ENCODE measurements at places on chromosomes 16 and 17. TPM values are rescaled to one million over a fixed set of nuclear protein-coding genes. Genes with fewer than 3 reads are reported as not detected.

- no peak overlapping the region for H3K4me3 ChIP-seq
- no peaks in the 10 kb centered on the region for H3K27me3 ChIP-seq
- no peaks in the 10 kb centered on the region for H3K36me3 ChIP-seq
- DNase-seq = no peak
- H3K27ac ChIP-seq = no peak overlapping the region
- H3K4me1 ChIP-seq = no peaks in the 10 kb centered on the region
These were observed 235.1 kb downstream of the ZNF423 start for GRCh38 chr16:49620869-49621240.

- H3K27ac ChIP-seq = no peak overlapping the region
- H3K4me1 ChIP-seq = peaks cover 6% of the 10 kb centered on the region
- peaks cover 25% of the 10 kb centered on the region for H3K36me3 ChIP-seq
- H3K27me3 ChIP-seq = peaks cover 5% of the 10 kb centered on the region
These were observed 6.4 kb downstream of the DOC2A start for GRCh38 chr16:30004424-30004776.

DNA sequence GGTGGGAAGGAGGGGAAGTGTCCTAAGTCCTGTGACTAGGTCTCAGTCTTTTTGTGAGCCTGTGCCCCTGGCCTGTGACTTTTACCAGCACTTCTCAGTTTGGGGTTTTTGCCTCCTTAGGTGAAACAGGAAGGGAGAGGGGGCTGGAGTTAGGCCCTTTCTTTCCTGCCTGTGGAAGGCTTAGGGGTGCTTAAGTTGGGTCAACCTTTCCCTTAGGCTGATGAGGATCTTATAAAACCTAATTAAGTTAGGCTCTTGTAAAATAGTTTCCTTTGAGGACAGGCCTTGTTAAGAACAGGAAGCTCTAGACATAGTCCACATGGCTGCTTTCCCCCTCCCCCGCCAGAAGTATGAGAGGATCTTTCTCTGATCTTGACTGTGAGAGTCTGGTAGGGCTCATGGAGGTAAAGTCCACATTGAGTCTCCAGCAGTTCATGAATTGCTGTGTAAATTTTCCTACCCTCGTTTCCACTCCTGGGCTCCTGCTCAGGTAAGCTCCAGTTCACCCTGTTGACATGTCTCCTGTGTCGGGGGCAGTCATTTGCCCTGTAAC, 17.0 kb upstream of the DNASE1 start:
- H3K36me3 ChIP-seq = peaks cover 1% of the 10 kb centered on the region
- H3K27me3 ChIP-seq = no peaks in the 10 kb centered on the region
- H3K27ac ChIP-seq = peak overlapping the region; percentile 83
- peaks cover 16% of the 10 kb centered on the region for H3K4me1 ChIP-seq
- DNase-seq = peak; percentile 78

GRCh38 chr16:83994703-83995102, 26.7 kb downstream of the NECAB2 start:
- H3K4me3 ChIP-seq = no peak overlapping the region
- H3K4me1 ChIP-seq = no peaks in the 10 kb centered on the region
- H3K27ac ChIP-seq = no peak overlapping the region
- DNase-seq = no peak
- peaks cover 8% of the 10 kb centered on the region for H3K27me3 ChIP-seq
- H3K36me3 ChIP-seq = no peaks in the 10 kb centered on the region

- H3K4me1 ChIP-seq = peaks cover 9% of the 10 kb centered on the region
- peaks cover 30% of the 10 kb centered on the region for H3K36me3 ChIP-seq
- H3K27me3 ChIP-seq = no peaks in the 10 kb centered on the region
- no peak overlapping the region for H3K27ac ChIP-seq
- H3K4me3 ChIP-seq = no peak overlapping the region
These were observed 30.9 kb upstream of the DUSP14 start for GRCh38 chr17:37458805-37459204.

DNA sequence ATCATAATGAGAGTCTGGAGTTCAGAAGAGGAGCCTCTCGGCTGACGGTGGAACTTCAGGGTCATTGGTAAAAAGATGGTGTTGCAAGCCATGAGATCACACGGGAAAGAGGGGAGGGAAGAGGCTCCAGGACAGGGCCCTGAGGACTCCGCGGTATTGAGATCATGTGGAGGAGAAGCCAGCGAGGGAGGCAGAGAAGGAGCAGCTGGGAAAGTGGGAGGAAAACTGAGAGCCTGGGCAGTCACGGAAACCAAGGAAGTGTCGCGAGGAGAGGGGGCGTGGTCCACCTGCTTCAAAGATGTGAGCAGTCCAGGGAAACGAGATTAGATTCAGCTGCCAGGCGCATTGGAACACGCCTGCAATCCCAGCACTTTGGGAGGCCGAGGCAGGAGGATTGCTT, 27.7 kb upstream of the SBK1 start:
- H3K27me3 ChIP-seq = peaks cover 21% of the 10 kb centered on the region
- H3K27ac ChIP-seq = no peak overlapping the region
- peaks cover 9% of the 10 kb centered on the region for H3K4me1 ChIP-seq
- no peak for DNase-seq
- H3K4me3 ChIP-seq = no peak overlapping the region

- H3K27ac ChIP-seq = peak overlapping the region; percentile 74
- H3K4me1 ChIP-seq = peaks cover 51% of the 10 kb centered on the region
- no peaks in the 10 kb centered on the region for H3K27me3 ChIP-seq
- peak overlapping the region; percentile 55 for H3K4me3 ChIP-seq
- H3K36me3 ChIP-seq = no peaks in the 10 kb centered on the region
These were observed 30.3 kb downstream of the CDK5R1 start for GRCh38 chr17:32516940-32517701.

DNA sequence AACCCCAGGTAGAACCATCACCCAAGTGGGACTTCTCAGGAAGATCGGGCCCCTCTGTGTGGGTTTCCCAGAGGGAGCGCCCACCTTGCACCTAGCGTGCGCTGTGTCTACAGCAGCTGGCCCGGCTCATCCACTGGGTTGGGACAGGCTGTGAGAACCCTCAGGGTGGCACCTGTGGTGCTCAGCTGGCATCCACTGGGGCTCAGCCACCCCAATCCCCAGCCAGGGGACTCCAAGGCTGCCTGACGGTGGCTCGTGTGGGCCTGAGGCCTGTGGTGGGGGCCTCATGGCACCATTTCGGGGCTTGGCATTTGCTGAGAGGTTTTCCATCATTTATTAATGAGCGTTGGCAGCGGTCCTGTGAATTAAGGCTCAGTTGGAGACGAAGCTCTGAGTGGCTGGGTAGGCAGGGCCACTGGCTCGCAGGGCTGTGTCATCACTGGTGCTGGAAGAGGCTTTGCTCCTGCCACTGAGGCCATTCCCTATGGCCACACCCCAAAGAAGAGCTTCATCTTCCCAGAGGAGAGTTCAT, 28.5 kb downstream of the CACNG4 start:
- no peak overlapping the region for H3K27ac ChIP-seq
- H3K36me3 ChIP-seq = no peaks in the 10 kb centered on the region
- no peaks in the 10 kb centered on the region for H3K4me1 ChIP-seq
- no peak overlapping the region for H3K4me3 ChIP-seq

- H3K36me3 ChIP-seq = peaks cover 12% of the 10 kb centered on the region
- H3K27me3 ChIP-seq = peaks cover 45% of the 10 kb centered on the region
- no peak overlapping the region for H3K4me3 ChIP-seq
- no peaks in the 10 kb centered on the region for H3K4me1 ChIP-seq
- H3K27ac ChIP-seq = no peak overlapping the region
These were observed 52.8 kb downstream of the SLFN5 start for GRCh38 chr17:35295686-35296085.

DNA sequence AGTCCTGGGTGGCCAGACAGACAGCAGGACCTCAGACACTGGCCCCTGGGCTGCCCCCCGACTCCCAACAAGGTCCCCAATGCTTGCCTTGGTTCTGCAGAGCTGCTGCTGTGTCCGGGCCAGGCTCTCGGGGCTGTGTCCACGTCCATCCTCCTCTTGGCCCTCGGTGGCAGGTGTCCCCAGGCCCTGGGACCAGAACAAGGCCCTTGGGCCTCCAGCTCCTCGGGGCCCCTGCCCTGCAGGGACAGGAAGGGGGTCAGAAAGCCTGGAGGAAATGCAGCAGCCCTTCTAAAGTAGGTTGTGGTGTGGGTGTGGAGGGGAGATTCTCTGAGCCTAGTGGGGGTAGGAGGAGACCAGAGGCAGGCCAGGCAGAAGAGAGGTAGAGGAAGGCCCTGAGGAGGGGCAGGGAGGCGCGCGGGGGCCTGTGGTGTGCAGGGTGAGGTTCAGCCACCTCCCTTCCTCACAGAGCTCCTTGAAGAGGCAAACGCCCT, 2.5 kb upstream of the AXIN1 start:
- H3K4me1 ChIP-seq = peaks cover 14% of the 10 kb centered on the region
- H3K4me3 ChIP-seq = no peak overlapping the region
- DNase-seq = no peak
- H3K27ac ChIP-seq = no peak overlapping the region

CCL3 gene
- total RNA-seq = 414 TPM

HIC1 gene
- total RNA-seq = 49.4 TPM
